ENCODE measurements at places on chromosomes 12 and 14.

GRCh38 chr14:103340480-103341212 is 6.6 kb downstream of the EIF5 start:
- DNase-seq = no peak

GRCh38 chr12:47610686-47611252 is 95.1 kb downstream of the RPAP3 start:
- no peak for DNase-seq

- no peak for DNase-seq
Observed at GRCh38 chr12:102024765-102025164, 37.0 kb downstream of the WASHC3 start.

DNA sequence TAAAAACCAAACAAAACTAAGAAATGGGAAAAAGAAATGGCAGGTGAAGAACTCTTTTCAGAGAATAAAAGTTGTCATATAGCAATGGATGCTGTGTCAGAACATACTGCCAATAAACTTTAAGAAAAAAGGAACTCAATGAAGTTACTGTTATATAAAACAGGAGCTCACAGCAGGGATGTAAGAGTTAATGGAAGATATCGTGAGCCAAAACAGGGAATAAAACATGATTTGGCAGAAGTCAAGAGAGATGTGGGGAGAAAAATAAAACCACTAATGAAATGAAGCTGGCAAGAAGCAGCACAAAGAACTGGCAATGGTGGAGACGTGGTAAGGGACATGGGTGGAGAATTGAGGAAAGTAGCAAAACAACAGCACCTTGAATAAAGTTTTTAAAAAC is 61.0 kb downstream of the TAOK3 start:
- DNase-seq = no peak

- no peak for DNase-seq
Observed at GRCh38 chr12:63354969-63355368, 204.0 kb upstream of the AVPR1A start.
